Activated CD4-positive, alpha-beta memory T cell treated with anti-CD3 and anti-CD28 coated beads for 36 hours (primary cell): ENCODE measurements at places on chromosomes 13 and 19. TPM values are rescaled to one million over a fixed set of nuclear protein-coding genes. Genes with fewer than 3 reads are reported as not detected.

DNA sequence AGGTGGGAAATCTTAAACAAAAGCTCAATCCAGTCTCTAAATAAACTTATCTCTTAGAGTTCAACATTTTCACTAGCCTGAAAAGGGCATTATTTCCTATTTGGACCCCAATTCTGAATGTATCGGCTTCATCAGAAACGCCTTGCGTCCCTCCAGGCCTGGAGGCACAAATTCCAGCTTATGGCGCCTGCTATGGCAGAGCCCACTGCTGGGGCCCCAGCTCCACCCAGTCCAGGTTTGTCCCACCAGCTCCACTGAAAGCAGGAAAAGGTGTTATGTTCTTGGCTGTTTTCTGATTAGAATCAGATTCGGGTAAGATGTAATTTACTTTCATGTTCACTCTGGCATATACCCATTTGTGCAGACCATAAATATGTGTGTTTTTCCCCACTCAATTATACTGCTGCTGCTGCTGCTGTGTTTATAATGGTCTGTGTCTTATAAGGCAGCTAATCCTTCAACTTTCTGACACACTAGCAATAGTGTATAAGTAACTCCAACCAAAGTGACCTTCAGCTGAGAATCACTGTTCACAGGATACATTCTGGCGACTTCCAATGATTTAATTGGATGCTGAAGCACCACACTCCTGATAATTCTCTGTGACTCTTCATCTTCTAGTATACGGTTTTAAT is 6.4 kb downstream of the IRS2 start:
- peaks cover 54% of the 10 kb centered on the region for H3K4me1 ChIP-seq
- DNase-seq, result no peak
- H3K4me3 ChIP-seq, result no peak overlapping the region
- no peaks in the 10 kb centered on the region for H3K27me3 ChIP-seq

GRCh38 chr19:47097396-47098201 is 16.0 kb downstream of the ZC3H4 start:
- DNase-seq, result no peak
- no peaks in the 10 kb centered on the region for H3K27me3 ChIP-seq
- H3K27ac ChIP-seq, result peak overlapping the region; percentile 98
- peaks cover 25% of the 10 kb centered on the region for H3K36me3 ChIP-seq
- peaks cover 68% of the 10 kb centered on the region for H3K4me1 ChIP-seq

Gene NCAN
- 0.05 TPM for total RNA-seq

Gene OXGR1
- not detected for total RNA-seq
